ENCODE measurements at places on chromosomes 1 and 21. TPM values are rescaled to one million over a fixed set of nuclear protein-coding genes. Genes with fewer than 3 reads are reported as not detected.

Gene SIM2
- not detected for total RNA-seq

GRCh38 chr21:45639206-45640000 is 4.1 kb upstream of the PCBP3 start:
- no peak for DNase-seq

Gene WDR64
- total RNA-seq = not detected

DNA sequence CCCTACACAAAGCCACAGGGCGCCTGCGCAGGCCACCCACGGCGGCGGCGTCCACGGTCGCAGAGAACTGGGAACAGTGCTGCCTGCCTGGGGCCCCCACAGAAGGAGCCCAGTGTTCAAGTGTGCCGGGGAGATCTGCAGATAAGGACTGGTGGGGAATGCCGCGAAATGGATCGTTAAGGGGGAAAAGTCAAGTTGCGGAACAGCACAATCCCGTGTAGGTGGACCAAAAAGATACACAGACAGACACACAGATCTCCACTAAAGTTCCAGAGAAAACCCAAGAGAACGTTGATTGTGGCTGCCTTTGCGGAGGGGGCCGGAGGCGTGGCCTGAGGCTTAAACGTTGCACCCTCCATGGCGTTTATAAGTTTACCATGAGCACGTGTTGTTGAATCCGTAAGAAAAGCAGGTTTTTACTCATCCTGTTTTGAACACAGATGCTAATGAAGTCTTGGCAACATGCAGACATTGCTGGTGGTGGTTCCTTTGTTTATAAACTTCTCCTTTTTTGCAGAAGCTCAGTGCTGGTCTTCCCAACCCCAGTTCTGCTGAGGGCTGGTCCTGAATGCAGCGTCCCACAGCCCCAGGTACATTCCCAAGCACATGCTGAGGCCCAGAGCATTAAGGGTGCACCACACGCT is 4.1 kb downstream of the SPATC1L start:
- DNase-seq = no peak

- no peak for DNase-seq
Measured at GRCh38 chr1:11860587-11860986, 1.8 kb upstream of the NPPB start.

- DNase-seq = no peak
Measured at GRCh38 chr1:22437573-22437972, 14.1 kb upstream of the ZBTB40 start.

GRCh38 chr1:217191441-217191840 is 439.4 kb downstream of the GPATCH2 start:
- DNase-seq = no peak

- no peak for DNase-seq
Measured at GRCh38 chr1:46490406-46490655, 695 bp downstream of the DMBX1 start.

Gene PPM1J
- 9.3 TPM for total RNA-seq

DNA sequence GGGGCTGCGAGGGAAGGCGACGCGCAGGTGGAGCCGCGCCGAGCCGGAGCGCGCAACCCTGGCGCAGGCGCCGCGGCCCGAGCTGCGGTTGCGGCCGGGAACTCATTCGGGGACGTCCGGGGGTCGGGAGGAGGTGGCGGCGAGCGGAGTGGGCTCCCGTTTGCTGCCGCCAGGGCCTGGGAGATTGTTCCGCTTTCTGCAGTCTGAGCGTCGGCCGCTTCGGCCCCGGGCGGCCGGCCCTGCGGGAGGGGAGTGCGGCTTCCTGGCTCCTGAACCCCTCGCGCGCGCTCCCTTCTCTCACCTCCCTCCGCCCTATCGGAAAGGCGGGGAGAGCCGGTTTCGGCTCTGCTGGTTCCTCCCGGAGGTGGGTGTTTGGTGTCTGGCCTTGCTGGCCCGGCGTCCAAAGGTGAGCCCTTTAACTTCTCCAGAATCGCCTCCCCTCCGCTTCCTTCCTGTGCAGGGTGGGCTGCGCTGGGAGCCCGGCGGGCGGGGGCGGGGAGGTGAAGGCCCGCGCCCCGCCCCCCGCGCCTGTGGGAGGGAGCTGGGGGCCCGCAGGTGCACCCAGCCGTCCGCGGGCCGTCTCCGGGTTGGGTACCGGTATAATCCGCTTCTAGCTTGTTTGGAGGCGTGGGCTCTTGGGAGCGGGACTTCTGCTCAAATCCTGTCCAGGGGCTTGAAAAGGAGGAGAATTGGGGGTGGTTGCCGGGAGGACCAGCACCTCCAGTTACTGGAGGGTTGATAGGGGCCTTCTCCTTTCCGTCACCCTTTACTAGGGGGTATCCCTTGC is 683 bp downstream of the LRRC8D start:
- peak; percentile 53 for DNase-seq

Gene SPRR2F
- not detected for total RNA-seq

Gene FAM72B
- 0.34 TPM for total RNA-seq

Gene SPRR2A
- total RNA-seq = not detected

- DNase-seq = no peak
Measured at GRCh38 chr1:243715285-243715684, 134.8 kb downstream of the AKT3 start.

Gene ZMYND12
- total RNA-seq = 5.9 TPM

- no peak for DNase-seq
Measured at GRCh38 chr21:25977068-25977611, 193.4 kb downstream of the APP start.

- no peak for DNase-seq
Measured at GRCh38 chr1:186678155-186678554, 2.1 kb downstream of the PTGS2 start.

Gene TNFAIP8L2
- 0.35 TPM for total RNA-seq

GRCh38 chr1:212614453-212615200 is 6.1 kb downstream of the ATF3 start:
- no peak for DNase-seq

DNA sequence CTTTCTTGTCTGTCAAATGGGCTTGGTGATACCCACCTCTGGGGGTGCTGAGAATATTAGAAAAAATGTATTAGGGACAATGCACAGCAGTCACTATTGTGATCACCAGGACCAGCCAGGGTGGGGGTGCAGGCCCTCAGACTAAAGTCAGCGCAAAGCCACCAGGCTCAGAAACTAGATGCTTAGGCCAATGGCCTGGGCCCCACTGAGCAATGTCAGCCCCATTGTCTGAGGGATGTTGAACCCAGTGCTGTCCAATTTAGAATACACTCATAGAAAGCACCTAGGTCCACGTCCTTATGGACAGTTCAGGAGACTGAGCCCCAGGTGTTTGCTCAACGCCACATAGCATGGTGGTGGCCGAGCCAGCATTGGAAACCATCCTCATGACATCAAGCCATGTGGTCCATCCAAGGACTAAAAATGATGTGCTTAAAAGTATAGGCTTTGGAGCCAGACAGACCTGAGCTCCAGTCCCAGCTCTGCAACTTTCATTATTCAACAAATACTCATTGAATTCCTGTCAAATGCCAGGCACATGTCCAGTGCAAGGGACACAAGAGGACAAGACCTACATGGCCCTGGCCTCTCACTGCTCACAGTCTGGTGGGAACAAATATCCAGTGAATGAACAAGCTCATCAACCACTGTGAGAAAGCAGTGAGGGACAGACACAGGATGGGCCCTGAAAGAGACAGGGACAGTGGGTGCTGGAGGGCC is 273.8 kb downstream of the MATN1 start:
- DNase-seq = no peak

GRCh38 chr21:46205166-46205565 is 20.9 kb upstream of the SPATC1L start:
- DNase-seq = no peak

DNA sequence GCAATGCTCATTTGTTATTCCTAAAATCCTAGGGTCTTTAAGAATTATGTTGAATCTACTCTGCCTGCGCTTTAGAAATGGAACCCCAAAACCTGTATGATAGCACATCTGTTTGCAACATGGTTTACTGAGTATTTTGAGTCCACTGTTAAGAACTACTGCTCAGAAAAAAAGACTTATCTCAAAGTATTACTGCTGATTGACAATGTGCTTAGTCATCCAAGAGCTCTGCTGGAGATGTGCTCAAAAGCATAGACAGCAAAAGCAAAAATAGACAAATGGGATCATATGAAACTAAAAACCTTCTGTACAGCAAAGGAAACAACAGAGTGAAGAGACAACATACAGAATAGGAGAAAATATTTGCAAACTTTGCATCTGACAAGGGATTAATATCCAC is 107.0 kb downstream of the CTH start:
- no peak for DNase-seq

DNA sequence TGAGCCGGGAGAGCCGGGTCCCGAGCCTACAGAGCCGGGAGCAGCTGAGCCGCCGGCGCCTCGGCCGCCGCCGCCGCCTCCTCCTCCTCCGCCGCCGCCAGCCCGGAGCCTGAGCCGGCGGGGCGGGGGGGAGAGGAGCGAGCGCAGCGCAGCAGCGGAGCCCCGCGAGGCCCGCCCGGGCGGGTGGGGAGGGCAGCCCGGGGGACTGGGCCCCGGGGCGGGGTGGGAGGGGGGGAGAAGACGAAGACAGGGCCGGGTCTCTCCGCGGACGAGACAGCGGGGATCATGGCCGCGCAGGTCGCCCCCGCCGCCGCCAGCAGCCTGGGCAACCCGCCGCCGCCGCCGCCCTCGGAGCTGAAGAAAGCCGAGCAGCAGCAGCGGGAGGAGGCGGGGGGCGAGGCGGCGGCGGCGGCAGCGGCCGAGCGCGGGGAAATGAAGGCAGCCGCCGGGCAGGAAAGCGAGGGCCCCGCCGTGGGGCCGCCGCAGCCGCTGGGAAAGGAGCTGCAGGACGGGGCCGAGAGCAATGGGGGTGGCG is 371 bp downstream of the ARID1A start:
- DNase-seq = peak; percentile 46

- DNase-seq = no peak
Measured at GRCh38 chr21:36579898-36580297, 100.0 kb upstream of the CLDN14 start.

Gene ATP6V1G3
- total RNA-seq = not detected

DNA sequence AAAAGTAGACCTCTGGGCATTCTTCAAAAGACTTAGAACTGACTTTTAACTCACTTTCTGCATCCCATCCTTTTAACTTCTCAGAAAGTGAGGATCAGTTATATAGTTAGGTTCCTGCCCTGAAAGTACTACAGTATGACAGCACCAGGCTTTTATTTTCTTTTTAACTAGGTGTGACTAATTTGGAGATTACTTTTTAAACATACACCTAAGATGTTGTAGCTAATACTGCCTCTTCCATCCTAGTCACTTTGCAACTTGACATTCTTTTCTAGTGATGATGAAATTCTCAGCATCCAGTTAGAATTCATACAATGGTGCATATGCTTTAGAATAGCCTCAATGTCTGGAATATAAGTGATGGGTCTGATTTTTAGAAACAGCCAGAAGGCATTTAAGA is 24.6 kb downstream of the RUNX1 start:
- no peak for DNase-seq

Gene APP
- total RNA-seq = 404 TPM

GRCh38 chr1:245345191-245345884 is 190.6 kb downstream of the KIF26B start:
- no peak for DNase-seq

Gene PIK3C2B
- total RNA-seq = 16.4 TPM

Gene LCE3E
- not detected for total RNA-seq

Gene GABRD
- 0.30 TPM for total RNA-seq

DNA sequence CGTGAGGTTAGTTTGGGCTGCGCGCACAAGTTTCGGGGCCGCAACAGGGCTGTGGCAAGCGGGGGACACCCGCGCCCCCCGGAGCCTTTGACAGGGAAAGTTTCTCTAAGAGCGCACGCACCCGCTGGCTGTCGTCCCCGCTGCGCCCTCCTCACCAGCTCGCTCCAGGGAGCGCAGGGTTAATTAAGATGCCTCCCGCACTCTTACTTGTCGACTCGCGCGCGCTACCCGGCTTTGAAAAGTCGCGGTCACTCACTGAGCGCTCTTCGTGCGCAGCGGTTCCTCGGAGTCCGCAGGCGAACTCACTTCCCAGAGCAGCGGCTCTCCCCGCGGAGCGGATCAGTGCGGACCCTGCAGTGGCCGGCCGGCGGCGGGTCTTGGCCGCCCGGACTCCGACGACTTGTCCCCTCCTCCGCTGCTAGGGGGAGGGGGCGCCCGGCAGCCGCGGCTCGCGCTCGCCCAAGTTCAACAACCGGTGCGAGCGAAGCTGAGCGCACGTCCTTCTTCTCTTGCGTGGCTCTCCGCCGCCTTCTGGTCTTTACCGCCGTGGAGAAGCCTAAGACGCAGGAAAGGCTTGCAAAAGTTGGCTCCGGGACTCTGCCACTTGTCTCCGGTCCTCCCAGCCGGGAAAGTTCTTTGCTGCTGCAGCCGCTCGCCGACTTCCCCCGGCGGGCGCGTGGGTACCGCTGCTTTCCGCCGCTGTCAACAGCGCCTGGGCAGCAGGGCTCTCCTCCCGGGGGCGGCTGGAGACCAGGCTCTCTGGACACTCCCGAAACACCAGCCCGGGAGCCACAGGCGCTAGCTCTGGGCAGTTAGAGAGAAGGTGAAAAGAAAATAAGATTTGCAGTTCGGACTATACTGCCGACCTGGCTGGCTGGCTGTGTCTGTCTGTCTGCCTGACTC is 506 bp downstream of the JUN start:
- peak; percentile 34 for DNase-seq

Gene RXFP4
- not detected for total RNA-seq

DNA sequence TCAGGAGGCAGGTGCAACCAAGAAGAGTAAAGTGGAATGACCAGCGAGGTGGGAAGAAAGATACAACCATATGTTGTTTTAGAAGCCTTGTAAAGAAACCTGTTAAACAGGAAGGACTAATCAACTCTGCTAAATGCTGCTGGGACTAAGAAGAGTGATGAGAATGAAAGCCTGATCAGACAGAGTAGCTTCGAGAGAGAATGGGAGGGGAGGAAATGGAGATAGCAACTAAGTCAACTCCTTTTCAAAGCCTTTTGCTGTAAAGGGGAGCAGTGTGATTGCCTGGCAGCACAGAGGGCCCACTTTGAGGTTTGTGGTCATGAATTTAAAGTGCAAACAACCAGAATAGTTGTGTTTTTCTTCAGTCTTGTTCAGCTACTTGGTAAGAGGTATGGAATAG is 31.4 kb downstream of the SLC30A7 start:
- DNase-seq = no peak

DNA sequence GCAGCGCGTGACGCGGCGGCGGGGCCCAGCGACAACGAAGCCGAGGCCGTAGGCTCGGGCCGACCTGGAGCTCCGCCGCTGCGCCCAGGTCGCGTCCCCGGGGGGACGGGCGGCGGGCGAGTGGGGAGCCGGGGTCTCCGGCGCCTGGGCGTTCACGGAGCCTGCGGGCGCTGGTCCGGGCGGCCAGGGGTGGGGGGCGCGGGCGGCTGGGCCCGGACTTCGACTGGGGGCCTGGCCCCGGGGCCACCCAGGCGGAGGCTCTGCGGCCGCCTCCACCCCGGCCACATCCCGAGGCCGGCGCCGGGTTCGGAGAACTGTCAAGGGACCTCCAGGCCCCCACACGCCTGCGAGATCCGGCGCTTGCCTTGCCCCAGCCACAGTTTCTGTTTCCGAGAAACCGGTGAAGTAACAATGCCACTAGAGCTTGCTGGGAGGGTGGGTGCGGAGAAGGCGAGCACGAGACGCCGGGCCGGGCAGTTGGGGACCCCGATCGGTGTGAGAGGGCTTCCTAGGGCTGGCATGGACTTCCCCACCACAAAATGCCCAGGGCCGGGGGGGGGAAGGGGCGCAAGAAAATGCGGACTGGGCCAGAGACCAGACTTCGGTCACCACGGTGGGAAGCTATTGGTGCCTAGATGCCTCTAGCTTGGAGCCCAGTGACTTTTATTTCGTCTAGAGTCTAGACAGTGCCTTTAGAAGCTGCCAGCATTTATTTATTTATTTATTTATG is 501 bp downstream of the FBXO6 start:
- DNase-seq = peak; percentile 60

Gene MAN1C1
- total RNA-seq = 12.3 TPM
